Fibroblast of gingiva (primary cell): ENCODE measurements at places on chromosomes 11 and 22.

- DNase-seq, result no peak
These were observed 2373.1 kb upstream of the RAG2 start for GRCh38 chr11:38971141-38971540.

DNA sequence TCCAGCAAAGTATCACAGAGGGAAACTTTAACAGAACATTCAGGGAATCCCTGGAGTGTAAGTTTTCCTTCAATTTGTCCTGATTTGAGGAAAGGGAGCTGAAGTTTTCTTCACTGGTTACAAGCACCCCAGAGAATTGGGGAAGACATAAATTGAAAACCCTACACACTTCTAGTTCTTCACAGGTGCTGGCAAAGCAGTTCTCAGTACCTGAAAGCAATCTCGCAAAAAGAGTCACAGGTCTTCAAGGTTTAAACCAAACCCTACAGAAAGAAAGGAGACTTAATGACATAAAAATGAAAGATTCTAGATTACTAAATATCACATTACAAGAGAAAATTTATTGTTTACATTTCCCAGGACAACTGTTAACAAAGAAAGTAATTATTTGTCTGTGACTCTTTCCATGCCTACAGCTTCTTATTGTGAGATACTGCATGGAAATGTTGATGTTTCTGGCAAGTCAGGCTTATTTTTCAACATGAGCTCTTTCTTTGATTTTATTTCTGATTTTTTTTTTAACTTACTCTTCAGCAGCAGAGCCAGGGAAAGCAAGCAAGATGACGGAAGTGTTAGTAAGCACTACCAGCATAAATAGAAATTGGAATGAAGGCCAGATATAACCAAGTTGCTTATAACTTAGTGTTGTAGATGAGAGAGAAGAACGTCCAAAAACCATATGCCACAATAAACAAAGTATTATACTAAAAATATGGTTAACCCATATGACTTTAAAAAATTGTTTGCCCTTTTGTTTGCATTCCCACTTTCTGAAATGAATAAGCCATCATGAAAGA lies 44.1 kb downstream of the FANCF start:
- DNase-seq, result no peak

DNA sequence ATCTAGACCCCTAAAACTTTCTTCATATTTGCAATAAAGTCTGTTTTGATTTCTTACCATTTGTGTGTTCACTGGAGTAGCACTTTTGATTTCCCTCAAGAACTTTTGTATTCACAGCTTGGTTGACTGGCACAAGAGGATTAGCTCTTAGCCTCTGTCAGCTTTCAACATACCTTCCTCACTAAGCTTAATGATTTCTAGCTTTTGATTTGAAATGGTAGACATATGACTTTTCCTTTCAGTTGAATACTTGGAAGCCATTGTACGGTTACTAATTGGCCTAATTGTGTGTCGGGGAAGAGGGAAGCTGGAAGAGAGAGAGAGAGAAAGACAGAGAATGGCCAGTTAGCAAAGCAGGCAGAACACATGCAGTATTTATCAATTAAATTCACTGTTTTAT lies 180.5 kb downstream of the ARHGAP42 start:
- DNase-seq, result no peak

DNA sequence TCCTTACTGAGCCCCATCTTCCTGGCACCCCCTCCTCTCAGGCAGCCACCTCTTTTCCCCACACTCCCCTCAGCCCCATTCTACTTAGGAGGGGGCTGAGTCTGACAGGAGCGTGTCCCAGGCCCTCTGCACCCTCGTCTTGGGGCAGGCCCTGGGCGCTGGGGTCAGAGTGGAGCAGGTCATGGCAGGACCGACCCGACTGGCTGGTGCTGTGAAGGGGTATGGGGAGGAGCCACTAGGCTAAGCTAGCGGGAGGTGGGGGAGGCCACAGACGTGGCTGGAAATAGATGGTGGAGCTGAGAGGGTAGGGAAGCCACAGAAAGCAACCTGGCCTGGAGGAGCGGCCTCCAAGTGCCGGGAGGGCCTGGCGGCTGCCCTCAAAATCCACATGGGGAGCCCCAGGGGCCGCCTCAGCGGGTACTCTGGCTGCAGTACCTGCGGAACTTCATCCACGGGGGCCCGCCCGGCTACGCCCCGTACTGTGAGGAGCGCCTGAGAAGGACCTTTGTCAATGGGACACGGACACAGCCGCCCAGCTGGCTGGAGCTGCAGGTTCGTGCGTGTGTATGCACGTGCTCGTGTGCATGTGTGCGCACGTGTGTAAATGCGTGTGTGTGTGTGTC lies 61.7 kb downstream of the MYO7A start:
- DNase-seq, result no peak

- DNase-seq, result no peak
These were observed 47.5 kb downstream of the PC start for GRCh38 chr11:66910669-66911068.

DNA sequence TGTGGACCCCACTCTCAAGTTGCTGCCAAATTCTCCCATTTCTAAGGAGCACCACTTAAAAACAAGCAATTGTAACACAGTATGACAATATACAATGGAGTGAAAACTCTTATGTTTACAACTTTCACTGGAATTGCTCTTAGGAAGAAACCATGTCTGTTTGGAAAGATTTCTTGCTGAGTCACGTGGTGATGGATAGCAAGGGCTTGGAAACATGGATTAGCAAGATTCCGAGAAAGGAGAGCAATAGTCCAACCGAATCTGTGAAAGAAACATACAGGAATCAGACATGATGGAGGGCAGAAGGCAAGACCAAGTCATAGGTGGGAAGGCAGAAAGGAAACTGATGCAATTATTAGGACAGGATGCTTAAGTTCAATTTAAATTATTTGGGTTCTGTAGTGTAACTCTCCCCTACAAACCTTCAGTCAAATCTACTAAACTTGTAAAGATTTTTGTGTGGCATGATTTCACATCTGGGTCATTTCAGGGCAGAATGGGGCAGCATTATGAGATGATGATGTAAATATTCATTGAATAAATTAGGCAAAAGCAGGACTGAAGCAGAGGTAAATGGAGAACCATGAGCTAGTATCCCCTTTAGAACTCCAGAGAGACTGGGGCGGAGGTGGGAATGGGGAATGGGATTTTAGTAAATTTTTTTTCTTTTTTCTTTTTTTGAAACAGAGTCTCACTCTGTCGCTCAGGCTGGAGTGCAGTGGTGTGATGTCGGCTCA lies 27.8 kb upstream of the THY1 start:
- DNase-seq, result no peak

GRCh38 chr11:35932681-35933319 lies 11.1 kb upstream of the LDLRAD3 start:
- DNase-seq, result no peak

- DNase-seq, result no peak
These were observed 4.4 kb upstream of the RNF169 start for GRCh38 chr11:74744277-74744676.

DNA sequence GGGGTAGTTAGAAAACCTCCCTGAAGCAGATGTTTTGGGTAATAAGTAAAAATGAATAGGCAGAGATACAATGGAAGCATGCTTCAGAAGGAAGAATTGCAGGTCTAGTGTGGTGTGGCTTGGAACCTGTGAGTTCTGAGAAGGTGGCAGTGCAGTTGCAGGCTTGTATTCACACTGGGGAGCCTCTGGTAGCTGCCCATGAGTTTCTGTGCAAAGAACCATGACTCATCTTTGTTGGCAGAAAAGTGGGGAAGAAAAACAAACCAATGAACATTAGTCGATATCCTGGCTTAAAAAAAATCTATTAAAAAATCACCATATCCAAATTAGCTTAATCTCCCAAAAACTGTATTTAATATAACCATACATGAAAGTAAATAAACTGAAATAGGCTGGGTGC lies 232.6 kb downstream of the FAT3 start:
- no peak for DNase-seq

GRCh38 chr22:39773976-39774539 lies 119.5 kb downstream of the ENTHD1 start:
- no peak for DNase-seq

DNA sequence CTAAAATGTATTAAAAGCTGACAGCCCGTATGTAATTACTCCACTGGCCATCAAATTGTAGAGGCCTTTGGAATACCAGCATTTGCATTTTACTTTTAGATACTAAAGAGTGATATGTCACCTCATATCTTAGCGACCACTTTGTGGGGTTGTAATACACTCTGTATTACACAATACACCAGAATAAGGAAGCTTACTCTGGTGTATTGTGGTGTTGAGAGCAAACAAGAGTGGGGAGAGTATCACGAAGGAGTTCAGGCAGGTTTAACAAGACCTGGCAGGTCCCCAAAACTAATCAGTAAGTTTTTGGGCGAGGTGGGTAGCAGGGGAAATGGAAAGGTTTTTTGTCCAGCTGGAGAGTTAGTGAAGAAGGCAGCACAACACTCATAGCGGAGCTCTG lies 3.2 kb downstream of the NUP50 start:
- no peak for DNase-seq

- no peak for DNase-seq
These were observed 313.9 kb upstream of the B3GAT1 start for GRCh38 chr11:134725716-134726639.
